ENCODE measurements at places on chromosomes 3 and 15. TPM values are rescaled to one million over a fixed set of nuclear protein-coding genes. Genes with fewer than 3 reads are reported as not detected.

PRSS50 gene
- total RNA-seq, result not detected

FETUB gene
- not detected for total RNA-seq

CLDN1 gene
- 78.7 TPM for total RNA-seq

CCR9 gene
- not detected for total RNA-seq

OR5K2 gene
- total RNA-seq, result not detected

EPHA3 gene
- 0.67 TPM for total RNA-seq

KLHL18 gene
- total RNA-seq, result 35.9 TPM

AADACL2 gene
- not detected for total RNA-seq

FBXO40 gene
- total RNA-seq, result not detected

MAP1A gene
- total RNA-seq, result 12.2 TPM

SLC12A8 gene
- total RNA-seq, result 24.8 TPM

B3GNT5 gene
- 45.4 TPM for total RNA-seq

CELF6 gene
- 0.17 TPM for total RNA-seq

LTK gene
- not detected for total RNA-seq

CATSPER2 gene
- total RNA-seq, result 9.7 TPM

CRELD1 gene
- total RNA-seq, result 12.6 TPM

GOLGA6L10 gene
- 4.8 TPM for total RNA-seq

CADPS gene
- not detected for total RNA-seq

PPARG gene
- 0.17 TPM for total RNA-seq

GPR62 gene
- not detected for total RNA-seq

TERC gene
- 316 TPM for total RNA-seq

MASP1 gene
- 0.83 TPM for total RNA-seq

CCR2 gene
- not detected for total RNA-seq

FBN1 gene
- 15.6 TPM for total RNA-seq

TRH gene
- not detected for total RNA-seq

UCN2 gene
- total RNA-seq, result 6.8 TPM

All from mammary epithelial cell (primary cell).